ENCODE measurements at places on chromosomes 12 and 14.

- no peak for DNase-seq
These were observed 52.2 kb downstream of the CPM start for GRCh38 chr12:68880660-68881325.

DNA sequence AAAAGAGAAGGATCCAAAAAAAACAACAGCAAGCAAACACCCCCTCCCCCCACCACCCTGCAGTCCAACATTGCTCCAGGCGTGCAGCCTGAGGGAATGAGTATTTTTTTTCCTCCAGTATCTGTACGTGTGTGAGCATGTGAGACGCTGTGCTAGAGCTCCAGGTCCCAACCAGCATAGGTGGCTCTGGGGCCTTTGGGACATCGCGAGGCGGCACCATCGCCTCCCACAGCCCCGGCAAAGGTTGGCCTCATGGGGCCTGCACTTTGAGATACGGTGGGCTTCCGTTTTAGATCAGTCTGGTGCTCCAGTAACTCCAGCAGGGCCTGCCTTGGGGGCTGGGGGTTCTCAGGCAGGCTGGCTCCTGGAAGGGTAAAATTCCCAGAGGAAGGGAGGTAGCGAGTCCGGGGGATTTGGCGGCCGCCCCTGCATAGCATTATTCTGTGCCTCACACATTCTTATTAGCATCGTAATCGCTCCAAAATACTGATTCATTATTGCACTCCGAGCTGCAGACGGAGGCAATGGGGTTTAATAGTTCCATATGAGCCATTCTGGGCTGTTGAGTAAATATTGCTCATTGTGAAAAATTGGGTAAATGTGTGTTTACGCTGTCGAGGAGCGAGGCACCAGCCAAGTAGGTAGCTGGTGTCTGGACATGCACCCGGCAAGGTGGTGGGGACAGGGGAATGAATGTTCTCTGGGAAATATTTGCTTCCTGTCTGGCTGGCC is 143.1 kb upstream of the MYL2 start:
- no peak for DNase-seq

- no peak for DNase-seq
These were observed 31.6 kb upstream of the PTPRQ start for GRCh38 chr12:80412343-80412953.

DNA sequence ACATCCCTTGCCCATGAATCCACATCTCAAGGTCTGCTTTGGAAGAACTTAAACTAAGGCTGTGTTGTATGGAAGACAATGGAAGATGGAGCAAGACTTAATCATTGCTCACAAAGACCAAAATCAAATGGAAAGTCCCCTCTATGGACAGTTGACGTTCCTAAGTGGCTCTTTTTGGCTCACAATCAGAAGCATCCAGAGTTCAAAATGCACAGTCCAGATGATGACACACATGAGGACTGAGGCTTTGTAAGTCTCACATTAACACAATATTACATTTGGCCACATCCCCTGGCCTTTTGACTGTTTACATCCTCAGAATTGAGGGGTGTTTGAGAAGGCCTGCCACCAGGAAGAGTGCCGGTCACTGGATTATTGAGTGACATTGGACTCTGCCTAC is 122.3 kb upstream of the CPM start:
- DNase-seq, result no peak

DNA sequence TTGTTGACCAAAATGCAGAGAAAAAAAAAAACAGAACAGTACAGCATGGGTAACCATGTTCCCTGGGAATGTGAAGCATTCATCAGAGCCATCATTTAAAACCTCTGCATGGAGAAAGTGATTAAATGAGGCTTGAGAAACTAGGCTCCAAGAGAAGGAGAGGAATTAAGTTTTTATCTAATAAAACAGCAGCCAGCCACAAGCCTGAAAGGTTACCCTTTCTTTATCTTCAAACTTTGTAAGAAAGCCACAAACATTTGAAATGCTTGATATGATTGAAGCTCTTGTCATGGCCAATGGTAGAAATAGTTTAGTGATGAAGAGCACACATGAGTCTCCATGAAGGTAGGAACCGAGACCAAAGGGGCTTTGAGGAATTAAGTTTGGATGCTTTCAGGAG is 144.9 kb upstream of the SYT1 start:
- DNase-seq, result no peak

DNA sequence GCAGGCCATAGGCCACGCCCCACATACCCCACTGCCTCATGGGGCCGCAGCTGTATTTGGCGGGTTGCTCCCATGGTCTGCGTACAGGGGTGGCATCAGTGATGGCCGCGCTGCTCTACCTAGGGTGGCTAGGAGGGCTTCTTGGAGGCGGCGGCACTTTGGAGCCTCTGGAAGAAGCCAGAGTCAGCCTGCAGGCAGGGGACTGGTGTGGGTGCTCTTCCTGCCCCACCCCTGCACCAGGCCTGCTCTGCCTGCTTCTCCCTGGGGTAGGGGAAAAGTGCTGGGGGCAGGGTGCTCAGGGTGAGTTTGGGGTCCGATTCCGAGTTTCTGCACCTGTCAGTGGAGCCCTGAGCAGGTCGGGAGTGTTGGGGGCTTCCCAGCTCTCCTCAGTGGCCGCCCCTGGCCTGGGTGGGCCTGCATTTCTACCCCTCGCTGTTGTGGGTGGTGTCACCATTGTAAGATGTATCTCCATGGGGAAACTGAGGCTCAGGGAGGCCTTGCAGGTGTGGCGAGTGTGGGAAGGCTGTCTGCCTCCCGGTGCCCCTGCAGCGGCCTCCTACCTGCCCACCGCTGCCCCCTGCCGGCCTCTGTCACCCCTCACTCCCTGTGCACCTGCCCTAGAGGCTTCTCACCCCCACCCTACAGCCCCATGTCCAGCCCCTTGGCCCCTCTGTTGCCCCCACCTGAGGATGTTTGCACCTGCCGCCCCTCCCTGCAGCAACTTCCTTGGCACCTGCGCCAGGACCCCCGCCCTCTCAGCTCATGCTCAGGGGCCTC is 5.5 kb downstream of the CEP170B start:
- peak; percentile 80 for DNase-seq

GRCh38 chr12:131473741-131474709 is 236.9 kb upstream of the SFSWAP start:
- no peak for DNase-seq

- no peak for DNase-seq
These were observed 25.1 kb upstream of the SLC8A3 start for GRCh38 chr14:70213721-70214282.

DNA sequence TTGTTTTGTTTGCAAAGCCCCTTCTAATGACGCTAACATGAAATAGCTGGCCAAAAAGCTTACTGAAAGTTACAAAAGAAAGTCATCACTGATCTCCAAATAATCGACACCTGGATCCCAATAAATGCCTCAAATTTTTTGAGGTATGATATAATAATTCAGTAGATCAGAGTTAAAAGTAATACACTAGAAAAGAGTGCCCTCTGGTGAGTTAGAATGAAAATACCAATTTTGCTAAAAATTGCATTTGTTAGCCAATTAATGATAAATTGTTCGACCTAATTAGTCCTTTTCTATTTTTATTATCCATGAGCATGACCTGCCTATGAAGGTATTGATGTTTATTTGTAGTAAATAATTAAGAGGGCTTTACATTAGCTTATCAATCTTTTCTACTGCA is 78.6 kb downstream of the CEP128 start:
- DNase-seq, result no peak

- DNase-seq, result no peak
These were observed 58.0 kb upstream of the ELK3 start for GRCh38 chr12:96136161-96136560.

GRCh38 chr12:121669521-121669900 is at the start of gene MORN3:
TSS of gene MORN3 (minus strand) at chr12:121669654. CDS start at chr12:121669483, 171 bp downstream.
- no peak for DNase-seq

DNA sequence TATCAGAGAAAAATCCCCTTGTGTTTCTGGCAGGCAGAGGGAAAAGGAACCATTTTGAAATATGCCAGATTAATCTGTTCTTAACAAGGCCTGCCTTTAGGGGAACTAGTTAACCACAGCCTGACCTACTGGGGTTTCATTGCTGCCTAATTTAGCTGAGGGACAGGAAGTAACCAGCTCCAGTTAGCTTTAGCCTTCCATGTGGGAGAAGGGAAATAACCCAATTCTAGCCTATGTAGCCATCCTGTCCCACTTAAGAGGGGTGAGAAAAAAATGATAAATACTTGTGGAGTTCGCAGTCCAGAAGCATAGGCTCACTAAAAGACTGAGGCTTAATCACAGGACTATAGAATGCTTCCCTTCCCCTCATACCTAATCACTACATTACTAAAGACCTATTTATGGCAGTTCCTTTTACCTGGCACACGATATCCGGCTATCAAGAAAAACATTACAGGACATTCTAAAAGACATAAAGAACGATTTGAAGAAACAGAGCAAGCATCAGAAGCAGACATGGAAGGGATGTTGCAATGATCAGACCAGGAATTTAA is 22.8 kb downstream of the COX8C start:
- no peak for DNase-seq

DNA sequence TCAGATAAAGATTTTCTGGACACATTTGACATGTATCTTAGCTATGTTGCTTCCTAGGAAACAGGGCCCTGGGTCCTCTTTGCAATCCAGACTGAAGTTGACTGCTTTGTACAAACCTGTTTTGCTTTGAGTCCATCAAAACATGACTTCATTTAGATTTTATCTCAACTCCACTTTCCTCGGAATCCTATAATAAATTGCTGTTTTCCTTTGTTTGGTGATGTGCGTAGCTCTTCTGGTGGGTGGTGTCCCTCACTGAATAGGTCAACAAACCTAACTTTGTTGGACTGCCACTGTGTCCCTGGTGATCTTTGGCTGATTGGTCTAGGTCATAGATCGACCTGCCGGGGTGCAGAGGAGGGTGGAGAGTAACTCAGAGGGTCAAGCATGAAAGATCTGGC is 735 bp upstream of the P2RX7 start:
- no peak for DNase-seq

DNA sequence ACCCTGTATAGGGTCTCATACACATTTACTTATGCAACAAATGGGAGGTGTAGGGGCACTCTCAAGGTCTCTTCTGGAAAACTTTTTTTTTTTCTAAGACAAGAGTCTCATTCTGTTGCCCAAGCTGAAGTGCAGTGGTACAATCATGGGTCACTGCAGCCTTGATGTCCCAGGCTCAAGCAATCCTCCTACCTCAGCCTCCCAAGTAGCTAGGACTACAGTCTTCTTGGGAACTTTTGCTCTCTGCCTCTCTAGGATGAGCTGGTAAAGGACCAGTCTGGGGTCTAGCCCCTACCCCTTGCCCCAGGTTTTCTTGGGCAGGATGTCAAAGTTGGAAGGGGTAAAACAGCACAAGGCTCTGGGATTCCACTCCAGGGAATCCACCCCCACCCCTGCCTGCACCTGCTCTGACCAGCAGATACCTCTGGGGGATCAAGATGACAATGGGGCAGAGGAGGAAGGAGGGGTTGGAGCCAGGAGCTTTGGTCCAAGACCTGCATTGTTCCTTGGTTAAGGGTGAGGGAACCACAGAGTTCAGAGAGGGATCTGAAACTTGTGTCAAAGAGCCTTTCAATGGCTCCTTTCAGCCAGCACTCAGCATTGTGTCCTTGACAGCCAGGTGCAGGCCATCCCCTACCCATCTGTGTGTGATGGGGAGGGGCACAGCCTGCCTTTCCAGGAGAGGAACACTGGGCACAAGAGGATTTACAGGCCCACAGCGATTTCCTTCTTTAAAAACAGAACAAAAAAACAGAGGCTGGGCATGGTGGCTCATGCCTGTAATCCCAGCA is 12.2 kb downstream of the CTDSP2 start:
- DNase-seq, result no peak

- DNase-seq, result no peak
These were observed 22.1 kb downstream of the SMOC1 start for GRCh38 chr14:69901113-69901951.

DNA sequence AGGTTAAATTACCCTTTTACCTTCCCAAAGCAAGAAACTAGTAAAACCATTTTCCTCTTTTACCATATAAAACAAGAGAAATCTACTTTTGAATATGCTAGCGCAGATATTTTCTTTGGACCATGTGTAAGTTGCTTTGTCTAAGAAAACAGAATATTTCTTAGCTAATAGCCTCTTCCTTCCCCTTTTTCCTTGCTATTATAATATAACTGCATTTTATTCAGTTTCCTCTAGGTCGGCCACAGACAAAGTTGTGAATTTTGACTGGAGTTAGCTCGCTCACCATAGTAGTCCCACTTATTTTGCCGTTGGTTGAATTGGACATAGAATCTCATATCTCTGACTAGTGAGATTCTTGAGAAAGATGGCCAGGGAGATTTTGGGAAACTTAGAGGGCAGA is 115.6 kb downstream of the PLEKHA5 start:
- DNase-seq, result no peak

DNA sequence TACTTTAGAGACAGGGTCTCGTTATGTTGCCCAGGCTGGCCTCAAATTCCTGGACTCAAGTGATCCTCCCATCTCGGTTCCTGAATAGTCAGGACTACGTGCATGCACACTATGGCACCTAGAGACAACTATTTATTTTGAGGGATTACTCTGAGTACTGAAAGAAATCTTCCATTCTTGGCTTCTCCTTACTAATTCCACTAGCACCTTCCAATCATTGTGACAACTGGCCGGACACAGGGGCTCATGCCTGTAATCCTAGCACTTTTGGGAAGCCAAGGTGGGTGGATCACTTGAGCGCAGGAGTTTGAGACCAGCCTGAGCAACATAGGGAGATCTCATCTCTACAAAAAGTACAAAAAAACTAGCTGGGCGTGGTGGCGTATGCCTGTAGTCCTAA is 42.1 kb upstream of the MTERF2 start:
- no peak for DNase-seq

DNA sequence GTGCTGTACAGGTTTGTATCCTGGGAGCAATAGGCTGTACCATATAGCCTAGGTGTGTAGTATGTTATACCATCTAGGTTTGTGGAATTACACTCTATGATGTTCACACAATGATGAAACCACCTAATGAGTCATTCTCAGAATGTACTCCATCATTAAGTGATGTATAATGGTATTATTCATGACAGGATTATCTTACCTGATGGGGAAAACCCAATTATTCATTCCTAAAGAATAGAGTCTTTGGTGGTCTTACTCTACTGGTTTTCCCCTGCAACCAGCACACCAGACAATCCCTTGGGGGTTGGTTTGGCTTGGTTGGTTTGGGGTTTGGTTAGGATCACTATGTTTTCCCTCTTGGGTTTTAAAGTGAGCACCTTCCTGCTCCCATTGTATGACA is 12.6 kb upstream of the OR10P1 start:
- DNase-seq, result no peak

- DNase-seq, result peak; percentile 87
These were observed 632 bp downstream of the UBR7 start for GRCh38 chr14:93207468-93208308.

GRCh38 chr14:70858641-70859040 is 48.6 kb upstream of the PCNX1 start:
- no peak for DNase-seq

All from posterior vena cava (tissue), 2 donors.